ENCODE measurements at places on chromosomes 3 and 15.

GRCh38 chr3:101676216-101676764, 642 bp downstream of the ZBTB11 start:
- DNase-seq = peak; percentile 93

- no peak for DNase-seq
Measured at GRCh38 chr3:52393959-52394670, 50.8 kb downstream of the SEMA3G start.

GRCh38 chr3:94095111-94095510, 32.2 kb downstream of the NSUN3 start:
- no peak for DNase-seq

GRCh38 chr3:33054100-33055092, 42.5 kb downstream of the GLB1 start:
- no peak for DNase-seq

GRCh38 chr3:3599016-3599415, 200.2 kb upstream of the LRRN1 start:
- no peak for DNase-seq

DNA sequence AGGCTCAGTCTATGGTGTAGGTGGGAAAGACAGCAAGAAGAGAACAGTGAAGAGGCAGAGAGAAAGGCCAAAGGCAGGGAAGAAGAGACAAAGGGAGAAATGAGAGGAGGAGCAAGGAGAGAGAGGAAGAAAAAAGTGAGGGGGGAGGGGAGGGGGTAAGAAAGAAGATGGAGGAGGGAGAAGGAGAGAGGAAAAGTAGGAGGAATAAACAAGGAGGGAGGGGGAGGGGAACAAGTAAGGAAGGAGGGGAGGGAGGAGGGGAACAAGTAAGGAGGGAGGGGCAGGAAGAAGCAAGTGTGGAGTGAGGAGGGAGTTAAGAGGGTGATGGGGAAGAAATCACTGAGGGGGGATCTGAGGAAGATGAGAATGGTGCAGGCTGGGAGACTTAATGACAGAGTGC, 45.5 kb upstream of the FGD5 start:
- no peak for DNase-seq

DNA sequence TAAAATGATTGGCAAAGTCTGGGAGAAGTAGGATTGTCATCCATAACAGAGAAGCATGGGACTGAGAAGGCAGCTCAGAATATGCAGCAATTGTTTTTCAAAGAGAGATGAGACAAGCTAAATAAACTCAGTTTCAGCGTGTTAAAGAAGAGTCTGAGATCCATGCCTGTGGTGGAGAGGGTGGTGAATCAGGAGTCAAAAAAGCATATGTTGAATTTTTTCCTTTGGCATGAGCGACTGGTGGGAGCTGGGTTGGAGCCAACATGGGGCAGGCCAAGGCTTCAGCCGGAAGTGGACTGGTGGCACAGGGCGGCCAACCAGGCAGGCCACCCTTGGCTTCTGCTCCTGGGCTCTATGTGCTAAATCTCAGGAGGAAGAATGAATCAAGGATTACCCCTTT, 102.0 kb downstream of the SST start:
- no peak for DNase-seq

DNA sequence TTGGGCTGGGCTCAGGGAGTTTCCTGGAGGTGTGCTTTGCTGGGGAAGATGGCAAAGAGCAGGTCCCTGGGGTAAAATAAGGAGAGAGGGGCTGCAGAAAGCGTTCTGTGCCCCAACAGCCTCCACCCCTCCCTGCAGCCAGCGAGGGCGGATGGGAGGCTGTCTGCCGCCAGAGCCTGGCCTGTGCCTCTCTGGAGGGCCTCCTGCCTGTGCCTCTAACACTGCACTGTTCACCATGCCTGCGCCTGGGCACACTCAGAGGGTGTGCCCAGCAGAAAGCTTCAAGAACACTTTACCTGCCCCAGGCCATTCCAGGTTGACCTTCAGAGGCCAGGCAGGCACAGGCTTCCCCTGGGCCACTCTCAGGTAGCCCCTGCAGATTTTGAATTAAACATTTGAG, 77.7 kb upstream of the KLF13 start:
- DNase-seq = no peak

DNA sequence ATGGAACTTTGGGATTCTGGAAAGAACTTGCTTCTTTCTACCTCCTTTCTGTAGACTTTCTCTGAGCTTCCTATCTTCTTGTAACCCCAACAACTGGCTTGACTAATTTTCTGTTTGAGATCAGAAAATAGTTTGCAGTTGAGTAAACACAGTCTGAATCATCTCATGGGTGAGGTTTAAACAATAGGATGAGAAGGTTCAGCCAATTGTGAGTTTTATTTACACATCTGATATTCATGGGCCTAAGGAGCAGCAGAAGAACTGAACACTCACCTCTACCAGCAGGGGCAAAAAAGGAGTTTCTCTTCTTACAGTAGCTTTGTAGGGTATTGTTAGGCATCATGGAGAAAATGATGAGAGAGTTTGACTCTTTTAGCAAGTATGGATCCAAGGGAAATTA, 54.2 kb downstream of the DTWD1 start:
- no peak for DNase-seq

DNA sequence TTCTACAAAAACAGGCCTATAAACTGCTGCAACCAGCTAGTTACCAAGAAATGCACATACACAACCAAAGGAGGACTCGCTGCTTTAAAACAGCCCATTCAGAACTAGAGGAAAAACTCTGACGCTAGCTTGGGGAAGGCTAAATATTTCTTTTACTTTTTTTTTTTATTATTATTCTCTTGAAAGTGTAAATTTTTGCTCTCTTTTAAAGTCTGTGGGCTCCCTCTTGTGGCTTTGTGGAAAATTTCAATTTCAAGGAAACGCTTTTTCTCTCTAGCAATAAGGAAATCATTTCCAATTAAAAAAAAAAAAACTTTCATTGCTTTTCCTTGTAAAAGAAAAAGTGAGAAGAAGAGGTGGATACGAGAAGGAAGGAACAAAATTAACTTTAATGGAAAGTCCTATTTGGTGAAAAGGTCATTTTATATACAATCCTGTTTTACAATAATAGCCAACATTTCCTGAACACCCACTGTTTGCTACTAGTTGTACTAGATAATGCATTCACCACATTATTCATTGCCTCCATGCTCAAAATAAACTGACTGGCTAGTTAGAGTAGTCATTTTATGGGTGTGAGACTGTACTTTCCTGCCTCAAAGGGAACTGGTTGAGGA, 51.2 kb upstream of the SAMMSON start:
- no peak for DNase-seq

DNA sequence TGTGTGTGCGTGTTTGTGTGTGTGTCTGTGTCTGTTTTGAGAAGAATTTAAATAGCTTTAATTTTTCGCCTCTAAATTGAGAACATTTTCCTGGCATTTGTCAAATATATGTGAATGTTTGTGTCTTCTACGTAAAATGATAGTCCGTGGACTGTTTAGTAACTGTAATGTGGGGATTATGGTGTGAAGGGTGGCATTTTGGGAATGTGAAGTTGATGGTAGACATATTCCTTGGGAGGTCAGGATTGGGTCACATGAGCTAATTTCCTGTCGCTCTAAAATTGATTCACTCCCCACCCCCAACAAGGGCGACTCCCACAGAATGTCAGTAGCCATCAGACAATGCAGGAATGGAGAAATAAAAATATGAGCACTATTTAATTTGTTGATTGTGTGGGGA, 107.3 kb downstream of the ITPR1 start:
- DNase-seq = no peak

DNA sequence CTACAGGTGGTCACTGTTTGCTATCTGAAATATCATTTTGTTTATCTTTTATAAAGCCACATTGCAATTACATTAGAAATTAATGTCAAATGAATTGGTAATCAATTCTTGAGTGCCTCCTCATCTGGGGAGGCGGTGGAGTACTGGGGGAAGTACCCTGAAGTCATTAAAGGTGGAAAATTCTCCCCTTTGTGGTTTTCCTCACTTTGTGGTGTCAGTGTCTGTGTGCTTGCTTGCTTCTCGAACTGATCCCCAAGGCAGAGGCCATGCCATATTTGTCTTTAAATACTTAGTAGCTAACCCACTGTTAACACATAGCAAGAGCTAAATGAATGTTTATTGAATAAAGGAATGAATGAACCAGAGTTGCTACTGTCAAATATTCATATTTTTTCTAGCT, 40.5 kb upstream of the CCK start:
- no peak for DNase-seq

GRCh38 chr3:109234300-109234699, 82.0 kb downstream of the DPPA2 start:
- DNase-seq = no peak

DNA sequence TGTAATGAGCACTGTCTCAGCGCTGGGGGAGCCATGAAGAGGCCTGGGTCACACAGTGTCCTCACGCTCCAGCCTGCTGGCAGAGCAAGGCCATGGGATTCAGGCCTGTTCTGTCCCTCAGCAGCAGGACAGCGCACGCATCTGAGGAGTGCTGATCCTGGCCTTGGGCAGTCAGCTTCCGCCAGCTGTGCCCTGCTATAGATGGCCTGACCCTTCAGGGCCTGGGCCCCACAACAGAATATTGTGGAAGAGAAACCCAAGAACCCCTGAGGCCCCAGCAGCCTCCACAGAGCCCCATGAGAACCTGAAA, 78.6 kb downstream of the SRGAP3 start:
- no peak for DNase-seq

GRCh38 chr3:52879581-52879980, 17.8 kb downstream of the STIMATE start:
- no peak for DNase-seq

DNA sequence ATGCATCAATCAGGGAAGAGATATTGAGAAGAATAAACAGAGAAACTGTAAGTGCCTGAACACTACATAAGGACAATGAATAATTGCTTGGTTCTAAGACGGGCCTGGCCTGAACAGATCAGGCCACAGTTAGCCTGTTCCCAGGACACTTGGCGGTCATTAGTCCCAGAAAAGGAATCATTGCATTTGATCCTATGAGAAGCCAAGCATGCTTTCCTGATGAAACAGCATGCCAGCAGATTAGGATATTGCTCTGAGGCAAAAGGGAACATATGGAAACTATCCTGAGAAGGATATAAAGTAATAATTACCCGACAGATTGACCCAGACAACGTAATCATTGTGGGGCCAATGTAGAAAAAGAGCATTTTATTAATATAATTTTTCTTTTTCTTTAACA, 51.9 kb downstream of the STRIT1 start:
- DNase-seq = no peak

DNA sequence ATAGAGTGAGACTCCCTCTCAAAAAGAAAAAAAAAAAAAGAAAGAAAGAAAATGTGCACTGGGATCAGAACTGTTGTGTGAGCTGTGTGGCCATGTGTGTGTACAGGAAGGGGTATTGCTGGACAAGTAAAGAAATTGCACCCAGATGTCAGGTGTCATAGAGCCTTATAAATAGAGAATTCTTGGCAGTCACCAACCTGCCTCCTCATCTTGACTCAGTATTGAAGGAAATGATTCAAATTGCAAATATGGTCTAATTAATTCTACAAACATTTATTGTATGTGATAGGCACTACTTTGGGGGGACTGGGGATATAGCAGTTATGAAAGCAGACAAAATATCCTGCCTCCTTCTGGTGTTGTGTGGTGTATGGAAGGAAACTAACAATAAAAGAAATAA, 243.8 kb upstream of the TTC14 start:
- DNase-seq = no peak

DNA sequence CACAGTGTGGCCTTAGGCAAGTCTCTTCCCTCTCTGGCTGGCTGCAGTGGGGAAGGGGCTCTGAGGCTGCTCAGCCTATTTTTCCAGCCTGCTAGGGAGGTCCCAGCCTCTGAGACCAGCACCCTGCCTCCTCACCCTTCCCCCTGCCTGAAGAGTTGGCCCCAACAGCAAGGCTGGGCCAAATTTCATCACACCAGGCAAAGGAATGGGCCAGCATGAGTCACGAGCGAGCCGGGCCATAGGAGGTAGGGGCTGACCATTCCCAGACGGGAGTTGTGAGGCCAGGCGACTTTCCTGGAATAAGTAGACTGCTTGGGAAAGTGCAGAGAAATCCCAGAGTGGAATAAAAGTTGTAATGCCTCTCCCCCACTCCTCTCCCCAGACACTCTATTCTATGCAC, 5.7 kb upstream of the FBLN2 start:
- no peak for DNase-seq

DNA sequence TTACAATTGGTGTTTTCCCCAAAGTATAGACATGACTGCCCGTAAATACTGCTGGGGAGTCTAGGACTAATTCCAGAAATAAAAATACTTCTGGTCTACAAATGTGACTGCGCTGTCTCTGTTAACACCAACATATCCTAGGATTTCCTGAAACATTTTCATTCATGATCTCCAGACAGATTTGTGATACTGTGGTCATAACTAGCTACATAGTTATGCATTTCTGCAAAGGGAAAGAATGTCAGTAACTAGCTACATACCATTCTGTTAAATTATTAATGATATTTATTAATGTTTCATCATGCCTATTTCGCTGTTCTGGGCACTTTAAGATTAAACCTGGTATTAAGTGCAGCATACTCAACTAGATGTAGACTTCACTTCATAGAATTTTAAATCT, 33.3 kb downstream of the SETD5 start:
- DNase-seq = no peak

DNA sequence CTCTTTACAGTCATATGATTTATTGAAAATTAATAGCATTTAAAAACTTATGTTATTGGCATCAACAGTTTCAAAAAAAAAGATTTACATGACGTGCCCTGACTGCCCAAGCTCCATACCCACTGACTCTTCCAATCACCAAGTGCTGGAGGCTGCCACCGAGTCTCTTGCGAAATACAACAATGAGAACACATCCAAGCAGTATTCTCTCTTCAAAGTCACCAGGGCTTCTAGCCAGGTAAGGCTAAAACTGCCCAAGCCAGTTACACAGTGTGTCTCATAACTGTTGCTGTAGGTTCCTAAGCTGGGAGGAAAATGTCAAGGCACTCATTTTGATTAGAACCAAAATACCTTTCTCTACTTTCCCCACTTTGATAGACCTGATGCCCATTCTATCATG, 4.5 kb downstream of the FETUB start:
- DNase-seq = no peak

DNA sequence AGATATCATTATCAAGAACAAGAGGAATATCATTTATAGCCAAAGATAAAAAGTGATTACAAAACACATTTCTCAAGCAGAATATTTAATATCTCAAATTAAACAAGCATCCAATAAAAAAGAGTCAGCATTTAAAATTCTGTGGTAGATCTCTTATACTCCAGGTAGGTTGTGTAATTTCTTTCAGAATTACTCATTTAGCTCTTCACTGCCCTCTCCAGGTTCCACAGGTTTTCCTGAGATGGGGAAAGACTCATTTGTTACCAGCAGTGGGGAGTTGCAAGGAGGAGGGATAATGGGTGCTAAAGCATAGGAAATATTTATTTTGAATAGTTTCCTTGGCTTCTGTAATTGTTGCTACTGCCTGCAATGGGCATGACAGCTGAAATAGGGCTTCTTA, 83.1 kb upstream of the RASGRP1 start:
- no peak for DNase-seq

DNA sequence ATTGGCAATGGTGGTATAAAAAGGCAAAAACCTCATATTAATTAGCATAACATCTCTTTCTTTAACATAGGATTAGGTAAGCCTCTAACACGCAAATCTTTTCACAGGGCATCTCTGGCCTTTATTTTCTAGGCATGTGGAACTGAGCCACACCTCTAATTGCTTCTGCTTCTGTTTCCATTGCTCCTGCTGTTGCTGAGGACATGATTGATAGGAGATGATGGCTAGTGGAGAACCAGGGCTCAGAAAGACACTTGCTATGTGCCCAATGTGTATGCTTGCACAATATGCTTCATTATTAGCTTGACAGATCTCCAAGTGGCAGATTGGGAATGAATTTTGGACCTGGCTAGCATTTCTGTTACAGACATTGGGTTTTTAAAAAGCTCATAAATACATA, 114.5 kb downstream of the EPHA3 start:
- no peak for DNase-seq

GRCh38 chr15:71231758-71232157, 116.5 kb downstream of the THSD4 start:
- no peak for DNase-seq
